ENCODE measurements at places on chromosomes 5 and 9. TPM values are rescaled to one million over a fixed set of nuclear protein-coding genes. Genes with fewer than 3 reads are reported as not detected.

Gene IFNK
- not detected for total RNA-seq

Gene SLIT3
- total RNA-seq = 18.5 TPM

Gene BTF3
- total RNA-seq = 201 TPM

Gene PRRX2
- total RNA-seq = 23.2 TPM

Gene MYOZ3
- total RNA-seq = 0.14 TPM

Gene PCDHGB7
- 6.9 TPM for total RNA-seq

Gene C9
- 0.18 TPM for total RNA-seq

Gene PDE4D
- 40.8 TPM for total RNA-seq

Gene SLC28A3
- total RNA-seq = 0.09 TPM

Gene S100Z
- not detected for total RNA-seq

Gene SNX2
- total RNA-seq = 63.9 TPM

Gene PCDHGC5
- 2.6 TPM for total RNA-seq

Gene SYNPO
- total RNA-seq = 4.0 TPM

Gene PAM
- total RNA-seq = 384 TPM

Gene FOXD4
- 0.28 TPM for total RNA-seq

Gene FRRS1L
- total RNA-seq = 0.09 TPM

Gene NHP2
- total RNA-seq = 95.0 TPM

Gene TNFSF15
- 0.55 TPM for total RNA-seq

Gene LCN9
- total RNA-seq = not detected

Gene OLFM1
- 5.5 TPM for total RNA-seq

Gene PTGES2
- 69.4 TPM for total RNA-seq

Gene ANKRD18A
- total RNA-seq = not detected

Gene IRX1
- not detected for total RNA-seq

Gene ZBTB34
- 5.4 TPM for total RNA-seq

Gene IFNB1
- total RNA-seq = not detected
